Chondrocyte (in vitro differentiated cells): ENCODE measurements at places on chromosomes 4 and X. TPM values are rescaled to one million over a fixed set of nuclear protein-coding genes. Genes with fewer than 3 reads are reported as not detected.

Gene CNKSR2
- 1.7 to 4.1 TPM (median 1.8 TPM) in 3 replicates for total RNA-seq

Gene CWH43
- total RNA-seq = not detected in 3 replicates

Gene CENPVL2
- total RNA-seq = not detected in 3 replicates

GRCh38 chrX:37405956-37406355, 56.8 kb downstream of the PRRG1 start:
- no peak overlapping the region for H3K27ac ChIP-seq
- peaks cover 1% of the 10 kb centered on the region for H3K36me3 ChIP-seq
- no peak overlapping the region for H3K4me3 ChIP-seq
- H3K27me3 ChIP-seq = no peaks in the 10 kb centered on the region

GRCh38 chr4:106315476-106315967, 487 bp downstream of the TBCK start:
- peaks cover 42% of the 10 kb centered on the region for H3K4me1 ChIP-seq
- no peak for DNase-seq
- no peak overlapping the region for H3K4me3 ChIP-seq
- H3K27ac ChIP-seq = no peak overlapping the region
- no peaks in the 10 kb centered on the region for H3K27me3 ChIP-seq

DNA sequence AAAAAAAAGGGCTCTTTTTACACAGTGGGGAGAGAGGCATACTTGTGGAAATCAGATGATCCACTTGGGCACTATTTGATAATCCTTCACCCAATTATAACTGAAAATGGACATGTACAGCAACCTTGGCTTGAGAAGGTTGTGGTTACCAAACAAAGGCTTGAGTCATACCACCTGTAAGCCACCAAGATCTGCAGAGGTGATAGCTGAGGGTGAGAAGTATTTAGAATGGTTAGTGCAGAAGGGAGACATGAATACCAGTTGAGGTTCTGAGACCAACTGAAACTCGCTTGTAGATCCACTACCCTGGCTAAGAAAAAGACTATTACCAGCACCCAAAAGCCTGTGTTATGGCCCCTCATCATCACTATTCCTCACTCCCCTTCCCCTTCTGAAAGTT, 614.0 kb downstream of the STIM2 start:
- H3K4me3 ChIP-seq = no peak overlapping the region
- no peak overlapping the region for H3K27ac ChIP-seq
- peaks cover 4% of the 10 kb centered on the region for H3K27me3 ChIP-seq

DNA sequence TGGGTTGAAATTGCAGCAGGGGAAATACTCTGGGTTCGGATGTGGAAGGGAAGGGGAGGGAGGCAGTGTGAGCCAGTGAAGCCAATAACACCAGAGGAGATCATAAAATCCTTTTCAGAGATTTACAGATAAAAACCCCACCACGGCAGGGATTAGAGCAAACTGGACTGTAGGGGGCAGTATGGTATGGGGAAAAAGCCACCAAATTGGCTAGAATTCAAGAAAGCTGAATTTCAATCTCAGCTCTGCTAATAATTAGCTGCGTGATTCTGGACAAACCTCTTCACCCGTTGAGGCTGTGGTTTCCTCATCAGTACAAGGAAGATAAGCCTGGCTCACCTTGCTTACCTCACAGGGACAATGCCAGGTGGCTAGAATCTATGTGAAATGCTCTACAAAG, 108.1 kb downstream of the ATG4A start:
- no peaks in the 10 kb centered on the region for H3K27me3 ChIP-seq
- H3K4me1 ChIP-seq = peaks cover 2% of the 10 kb centered on the region
- no peak for DNase-seq
- H3K27ac ChIP-seq = no peak overlapping the region
- H3K36me3 ChIP-seq = no peaks in the 10 kb centered on the region
- no peak overlapping the region for H3K4me3 ChIP-seq

GRCh38 chr4:94454405-94454804, 2.7 kb downstream of the PDLIM5 start:
- H3K36me3 ChIP-seq = peaks cover 8% of the 10 kb centered on the region
- H3K27ac ChIP-seq = peak overlapping the region; percentile 93
- peak overlapping the region; percentile 84 for H3K4me3 ChIP-seq
- no peak for DNase-seq
- H3K4me1 ChIP-seq = peaks cover 59% of the 10 kb centered on the region
